AG04450 (cell line): ENCODE measurements at places on chromosomes 11 and 22.

- DNase-seq, result no peak
Measured at GRCh38 chr11:30617762-30618161, 31.6 kb upstream of the MPPED2 start.

GRCh38 chr11:20839231-20839630 lies 169.8 kb downstream of the NELL1 start:
- DNase-seq, result no peak

DNA sequence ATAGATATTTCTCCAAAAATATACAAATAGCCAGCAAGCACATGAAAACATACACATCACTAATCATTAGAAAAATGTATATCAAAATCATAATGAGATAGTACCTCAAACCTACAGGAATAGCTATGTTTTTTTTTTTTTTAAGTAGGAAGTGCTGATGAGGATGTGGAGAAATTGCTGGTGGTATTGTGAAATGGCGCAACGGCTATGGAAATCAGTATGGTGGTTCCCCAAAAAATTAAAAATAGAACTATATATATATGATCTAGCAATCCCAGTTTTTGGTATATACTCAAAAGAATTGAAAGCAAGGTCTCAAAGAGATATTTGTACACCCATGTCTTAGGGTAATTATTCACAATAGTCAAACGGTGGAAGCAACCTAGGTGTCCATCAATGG lies 46.0 kb upstream of the HIPK3 start:
- DNase-seq, result no peak

GRCh38 chr11:124943254-124943616 lies 7.4 kb upstream of the HEPACAM start:
- no peak for DNase-seq

- no peak for DNase-seq
Measured at GRCh38 chr22:29707471-29707870, 12.3 kb upstream of the CABP7 start.

GRCh38 chr22:43881091-43882061 lies 10.4 kb downstream of the PNPLA5 start:
- DNase-seq, result no peak
